AG08395 (cell line): ENCODE measurements at places on chromosomes 3 and 15.

- DNase-seq: peak; percentile 77
Measured at GRCh38 chr3:168094580-168094876, 1.2 kb downstream of the GOLIM4 start.

DNA sequence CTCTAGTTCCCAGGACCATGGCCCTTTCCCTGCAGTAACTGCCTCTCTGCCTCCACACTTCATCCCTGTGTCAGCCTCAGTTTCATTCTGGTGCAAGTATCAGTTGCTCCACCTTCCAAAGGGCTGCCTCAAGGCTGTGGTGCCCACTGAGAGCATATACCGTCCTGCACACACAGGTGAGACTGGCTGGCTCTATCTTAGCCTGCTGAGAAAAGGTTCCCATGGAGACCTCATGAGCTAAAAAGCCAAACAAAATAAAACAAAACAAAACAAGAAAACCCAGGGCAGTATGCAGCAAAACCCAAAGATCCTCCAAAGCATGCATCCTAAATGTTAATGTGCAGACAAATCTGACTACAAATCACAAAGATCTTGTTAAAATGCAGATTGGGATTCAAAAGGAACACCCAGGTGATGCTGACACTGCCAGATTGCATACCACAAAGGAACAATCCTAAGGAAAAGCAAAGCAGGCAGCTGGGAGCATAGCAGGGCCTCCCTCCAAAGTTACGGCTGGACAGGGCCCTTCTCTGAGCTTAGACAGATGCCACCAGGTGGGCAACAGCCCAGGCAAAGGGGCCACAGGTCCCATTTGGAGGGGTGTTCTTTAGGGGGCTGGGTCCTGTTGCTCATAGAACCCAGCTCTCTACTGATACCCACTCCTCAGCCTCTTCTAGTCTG is 76.3 kb upstream of the SLCO2A1 start:
- no peak for DNase-seq

DNA sequence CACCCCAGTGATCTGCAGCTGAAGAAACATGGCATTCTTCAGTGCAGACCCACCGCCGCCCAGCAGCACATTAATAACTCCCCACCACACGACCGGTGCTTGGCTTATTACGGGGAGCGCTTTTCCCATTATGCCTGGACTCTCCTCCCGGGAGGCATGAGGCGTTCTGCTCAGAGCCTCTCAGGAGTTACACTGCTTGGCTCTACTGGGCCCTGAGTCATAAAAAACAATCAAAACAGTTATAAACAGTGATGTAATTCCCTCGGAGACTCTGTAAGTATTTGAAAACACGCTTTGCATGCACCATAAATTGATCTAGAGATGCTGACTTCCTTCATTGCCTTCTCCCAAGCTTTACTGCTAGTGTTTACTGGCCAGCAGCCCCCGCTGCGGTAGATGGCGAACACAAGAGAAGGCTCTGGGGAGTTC is 77.1 kb upstream of the SNRPA1 start:
- peak; percentile 18 for DNase-seq

DNA sequence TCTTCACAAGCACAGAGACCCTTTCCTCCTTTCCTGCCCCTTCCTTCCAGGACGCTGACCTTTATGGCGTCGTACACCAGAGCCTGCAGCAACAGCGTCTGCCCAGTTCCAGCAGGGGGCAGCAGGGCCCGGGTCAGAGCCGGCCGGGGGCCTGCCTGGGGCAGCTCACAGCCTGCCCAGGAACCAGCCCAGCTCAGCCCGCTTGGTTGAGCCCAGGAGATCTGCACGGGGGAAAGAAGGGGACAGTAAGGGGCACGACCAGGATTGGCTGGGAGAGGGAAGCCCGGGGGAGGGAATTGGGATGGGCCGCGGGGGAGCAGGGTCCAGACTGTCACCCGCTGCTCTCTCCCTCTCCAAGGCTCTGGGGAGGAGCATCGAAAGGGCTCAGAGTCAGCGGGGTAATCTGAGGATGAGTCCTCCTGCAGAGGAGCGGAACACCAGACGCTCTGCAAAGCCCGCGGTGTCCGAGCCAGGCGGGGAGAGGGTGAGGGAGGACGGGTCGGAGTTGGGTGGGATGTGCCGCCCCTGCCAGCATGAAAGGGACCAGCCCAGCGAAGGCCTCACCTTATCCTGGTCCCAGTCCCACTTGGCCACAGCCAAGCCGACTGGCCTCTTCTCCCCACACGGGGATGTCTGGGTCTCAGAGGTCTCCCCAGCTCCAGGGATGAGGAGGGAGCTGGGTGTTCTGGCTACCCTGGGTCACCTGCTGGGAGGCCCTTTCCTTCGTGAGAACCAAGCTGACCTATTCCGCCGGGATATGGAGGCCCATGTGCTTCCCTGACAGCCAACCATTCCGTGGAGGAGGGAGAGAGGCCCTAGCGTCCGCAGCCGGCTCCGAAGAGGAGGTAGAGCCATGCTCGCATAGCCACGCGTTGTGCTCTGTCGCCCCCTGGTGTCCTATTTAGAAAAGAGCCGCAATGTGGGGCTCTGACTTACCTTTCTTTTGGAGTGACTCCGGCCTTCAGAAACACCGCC is 7.4 kb upstream of the IGDCC3 start:
- peak; percentile 93 for DNase-seq

GRCh38 chr3:23344886-23345285 is 141.8 kb downstream of the UBE2E2 start:
- DNase-seq: no peak

GRCh38 chr3:58532794-58533220 is 4.2 kb downstream of the ACOX2 start:
- DNase-seq: peak; percentile 86

DNA sequence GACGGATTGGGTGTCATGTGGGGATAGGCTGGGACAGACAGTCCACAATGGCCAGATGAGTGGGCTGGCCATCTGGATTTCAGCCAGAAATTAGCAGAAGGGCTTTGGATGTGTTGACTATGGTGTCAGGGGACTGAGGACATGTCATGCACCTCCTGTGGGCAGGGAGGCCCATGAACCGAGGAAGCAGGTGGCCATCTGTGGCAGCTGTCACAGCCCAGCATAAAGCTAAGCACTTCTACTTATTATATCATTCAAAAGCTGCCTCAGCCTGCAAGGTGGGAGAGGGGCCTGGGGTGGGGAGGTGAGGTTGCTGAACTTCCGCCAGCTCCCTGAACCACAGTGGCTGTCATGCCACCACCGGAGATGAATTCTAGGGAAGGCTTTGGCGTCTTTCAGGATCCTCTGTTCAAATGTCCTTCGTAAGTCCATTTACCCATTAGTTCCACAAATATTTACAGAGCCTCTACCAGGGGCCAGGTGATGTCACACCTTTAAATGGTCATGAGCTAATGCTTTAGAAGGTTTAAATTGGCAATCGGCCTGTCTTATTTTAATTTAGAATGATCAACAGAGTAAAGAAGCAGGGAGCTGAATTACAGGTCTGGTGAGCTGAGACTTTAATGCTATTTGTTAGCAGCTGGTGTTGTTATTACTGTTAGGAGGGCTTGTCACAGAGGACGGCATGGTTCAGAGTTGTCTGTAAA is 23.6 kb upstream of the CAV3 start:
- peak; percentile 1 for DNase-seq

- DNase-seq: no peak
Measured at GRCh38 chr3:120457827-120458226, 7.0 kb upstream of the FSTL1 start.

DNA sequence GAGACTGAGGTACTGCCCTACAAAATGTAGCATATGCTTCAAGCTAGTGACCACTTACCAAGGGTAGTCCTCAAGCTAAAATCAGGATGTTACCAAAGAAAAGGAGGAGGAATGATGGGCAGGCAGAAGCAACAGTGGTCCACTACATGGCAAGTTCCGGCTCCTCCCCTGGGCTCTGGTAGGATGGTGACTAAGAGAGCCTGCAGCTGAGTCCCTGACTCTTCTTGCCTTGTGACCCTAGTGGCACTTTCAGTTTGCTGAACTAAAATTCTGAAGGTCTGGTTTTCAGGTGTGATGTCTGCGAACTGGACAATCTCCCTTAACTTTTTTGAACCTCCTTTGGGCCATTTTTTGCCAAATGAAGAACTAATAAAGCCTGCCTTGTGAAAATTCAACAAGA is 40.9 kb downstream of the MRPL46 start:
- DNase-seq: no peak

DNA sequence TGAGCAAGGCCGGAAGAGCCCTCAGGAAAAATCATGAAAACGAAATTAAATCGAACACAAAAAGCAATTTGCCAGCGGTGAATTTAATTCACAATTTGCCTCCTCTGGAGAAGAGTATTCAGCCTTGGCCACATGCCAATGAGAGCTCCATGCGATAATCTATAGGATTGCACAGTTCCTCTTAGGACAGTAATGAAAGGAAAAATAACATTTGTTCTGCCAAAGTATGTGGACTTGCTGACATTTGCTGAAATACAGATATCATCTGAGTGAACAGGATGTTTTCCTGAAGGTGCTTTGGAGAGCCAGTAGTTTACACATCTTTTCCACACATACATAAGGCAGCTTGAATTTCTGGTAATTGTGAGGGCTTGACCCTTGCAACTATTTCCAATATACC is 188.6 kb upstream of the PDZRN3 start:
- no peak for DNase-seq

DNA sequence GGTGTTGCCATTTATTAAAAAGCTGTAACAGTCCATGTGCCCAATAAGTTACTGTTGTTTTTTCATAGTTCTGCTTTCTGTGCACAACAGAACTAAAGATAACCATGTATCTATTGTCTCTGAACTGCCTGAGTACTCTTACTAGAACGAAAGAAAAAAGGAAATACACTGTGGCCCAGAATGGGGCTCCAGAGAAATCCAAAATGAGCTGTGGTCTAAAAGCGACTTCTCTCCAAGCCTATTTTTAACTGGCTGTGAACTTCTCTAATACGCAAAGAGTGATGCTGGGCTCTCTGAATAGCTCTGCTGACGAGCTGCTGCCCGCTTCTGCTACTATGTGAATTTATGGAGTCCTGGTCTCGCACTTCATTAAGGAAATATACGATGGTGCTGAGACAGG is 56.2 kb upstream of the LPP start:
- no peak for DNase-seq

GRCh38 chr3:193788189-193788991 is 195.4 kb downstream of the OPA1 start:
- DNase-seq: peak; percentile 79

- DNase-seq: no peak
Measured at GRCh38 chr3:182258538-182259177, 534.6 kb upstream of the ATP11B start.

DNA sequence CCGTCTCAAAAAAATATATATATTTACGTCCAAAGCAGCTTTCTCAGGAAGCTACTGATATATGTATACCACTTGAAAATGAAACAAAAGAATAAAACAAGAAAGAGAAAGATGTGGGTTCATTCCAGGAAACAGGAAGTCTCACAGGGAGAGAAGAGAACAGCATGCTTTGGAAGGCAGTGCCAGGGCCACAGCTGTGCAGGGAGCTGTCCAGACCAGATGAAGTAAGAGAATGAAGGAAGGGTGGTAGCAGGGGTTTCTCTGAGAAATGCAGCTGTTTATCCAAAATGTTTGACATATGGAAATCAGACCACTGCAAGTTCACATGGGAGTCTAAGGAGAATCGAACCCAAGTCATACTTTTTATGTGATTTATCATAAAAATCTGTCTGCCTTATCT is 8.9 kb upstream of the GPR27 start:
- no peak for DNase-seq

DNA sequence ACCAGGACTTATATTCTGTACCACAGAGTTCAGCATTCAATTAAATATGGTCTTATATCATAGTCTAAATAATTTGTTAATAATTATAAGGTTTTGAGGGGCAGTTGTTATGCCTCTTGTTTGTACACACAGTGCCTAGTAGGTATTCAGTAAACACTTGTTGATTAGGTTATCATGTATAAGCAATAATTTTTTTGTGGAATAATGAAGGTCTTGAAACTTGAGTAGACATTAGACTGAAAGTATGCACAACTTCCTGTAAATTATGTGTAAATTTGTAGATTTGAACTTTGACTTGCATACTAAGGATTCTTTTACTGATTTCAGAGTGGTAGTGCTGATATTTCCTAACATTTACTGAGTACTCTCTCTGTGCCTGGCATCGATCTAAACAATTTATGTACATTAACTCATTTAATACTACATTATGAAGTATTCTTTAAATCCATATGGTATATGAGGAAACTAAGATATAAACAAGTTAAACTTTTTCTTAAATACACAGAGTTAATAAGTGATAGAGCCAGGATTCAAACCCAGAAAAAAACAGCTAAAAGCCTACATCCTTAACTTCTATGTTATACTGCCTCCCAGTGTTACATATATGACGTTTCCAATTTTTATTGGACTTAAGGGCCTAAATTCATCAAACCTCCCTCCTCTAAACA is 65.1 kb downstream of the GLCE start:
- peak; percentile 14 for DNase-seq

DNA sequence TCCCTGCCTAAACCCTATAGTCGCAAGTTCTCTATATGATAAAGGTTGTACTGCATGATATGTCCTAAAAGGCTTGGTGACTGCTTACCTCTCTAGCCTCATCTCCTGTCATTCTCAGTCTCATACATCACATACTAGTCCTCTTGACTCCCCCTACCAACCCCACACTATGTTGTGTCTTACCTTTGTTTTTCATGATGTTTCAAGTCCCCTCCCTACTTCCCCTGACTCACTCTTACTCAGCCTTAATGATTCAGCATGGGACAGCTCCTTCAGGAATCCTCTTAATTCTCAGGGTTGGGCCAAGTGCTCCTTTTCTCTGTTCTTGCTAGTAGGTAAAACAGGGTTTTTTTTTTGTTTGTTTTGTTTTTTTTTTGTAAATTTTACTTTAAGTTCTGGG is 49.6 kb downstream of the SLMAP start:
- peak; percentile 73 for DNase-seq

DNA sequence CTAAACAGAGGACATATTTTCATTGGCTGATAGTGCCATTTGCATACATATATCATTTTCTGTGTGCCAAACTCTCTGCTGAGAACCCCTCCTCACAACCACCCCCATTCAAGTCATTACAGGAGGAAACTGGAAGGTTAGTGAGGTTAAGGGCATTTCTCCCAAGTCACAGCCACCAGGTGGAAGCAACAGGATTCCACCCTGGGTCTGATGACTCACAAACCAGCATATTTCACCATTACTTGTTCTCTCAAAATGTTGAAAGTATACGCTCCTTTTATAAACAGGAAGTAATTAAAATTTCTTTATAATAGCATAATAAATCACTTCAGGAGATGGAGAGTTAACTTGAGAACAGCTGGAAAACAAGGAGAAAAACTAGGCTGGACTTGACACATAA is 398.6 kb upstream of the WNT5A start:
- peak; percentile 30 for DNase-seq
